ENCODE measurements at places on chromosomes 16 and 17.
A peak's percentile ranks its signal among the peaks of the same experiment; 100 is the strongest.

DNA sequence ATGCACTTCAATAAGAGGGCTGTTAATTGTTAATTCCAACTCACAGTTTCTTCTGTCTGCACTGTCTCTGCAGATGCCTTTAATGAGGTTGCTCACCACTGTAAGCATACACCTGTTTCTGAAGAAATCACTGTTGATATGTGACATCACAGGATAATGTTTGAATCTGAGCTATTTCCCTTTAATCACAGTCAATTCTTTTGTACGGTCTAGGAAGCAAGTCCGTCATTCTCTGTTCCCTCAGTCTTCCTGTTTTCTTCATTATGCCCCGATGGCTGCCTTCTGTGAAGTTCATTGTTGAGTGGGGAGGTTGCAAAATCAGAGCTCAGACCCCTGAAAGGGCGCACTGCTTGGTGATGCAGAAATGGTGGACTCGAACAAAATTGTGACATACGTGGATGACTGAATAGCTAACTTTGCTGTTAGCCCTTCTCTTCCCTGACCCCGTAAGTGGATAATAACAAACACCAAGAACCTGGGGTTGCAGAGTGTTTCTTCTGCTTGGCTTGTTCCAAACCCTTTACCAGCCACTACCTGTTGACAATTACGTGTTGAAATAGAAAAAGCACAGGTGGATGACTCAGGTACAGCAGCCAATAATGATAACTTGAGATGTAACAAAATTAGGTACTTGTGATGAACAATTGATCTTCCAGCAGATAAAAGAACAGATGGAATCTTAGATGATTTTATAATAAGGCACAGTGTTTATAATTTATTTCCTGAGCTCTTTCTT lies 71.9 kb upstream of the AXIN2 start:
- DNase-seq: no peak

DNA sequence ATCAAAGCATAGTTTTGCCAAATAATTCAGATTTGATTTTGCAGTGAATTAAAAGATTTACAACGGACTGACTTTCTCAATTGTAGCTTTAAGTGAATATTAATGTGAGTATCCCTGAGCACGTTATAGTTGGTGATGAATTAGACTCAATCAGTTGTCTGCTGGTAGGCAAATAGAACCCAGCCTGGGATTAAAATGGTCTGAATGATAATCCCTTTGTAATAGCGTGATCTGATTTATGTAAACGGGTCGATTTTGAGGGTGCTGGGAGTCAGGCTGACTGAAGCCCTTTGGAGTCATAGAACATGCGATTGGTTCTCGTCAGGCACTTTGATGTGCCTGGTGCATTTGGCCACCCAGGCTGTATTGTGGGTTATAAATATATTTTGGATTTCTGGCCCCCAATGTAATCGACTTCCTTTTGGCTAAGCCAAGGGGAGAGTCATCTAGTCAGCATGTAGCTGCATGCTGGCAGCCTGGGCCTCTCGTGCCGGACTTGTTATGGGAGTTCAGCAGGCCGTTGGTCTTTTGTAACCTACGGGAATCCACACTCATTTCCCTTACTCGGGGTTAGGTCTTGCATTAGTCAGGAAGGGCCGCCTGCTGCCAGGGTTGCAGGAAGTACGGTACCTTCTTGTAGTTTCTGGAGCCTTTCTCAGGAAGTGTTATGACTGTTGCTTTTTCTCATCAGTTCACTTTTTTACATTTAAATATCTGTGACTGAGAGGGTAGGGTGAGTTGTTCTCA lies 5.4 kb downstream of the PGS1 start:
- peak; percentile 96 for DNase-seq

GRCh38 chr17:43554857-43555256 lies 8.7 kb upstream of the ETV4 start:
- DNase-seq: no peak

- DNase-seq: no peak
These were observed 504 bp downstream of the MAZ start for GRCh38 chr16:29806641-29807425.

GRCh38 chr16:31452631-31453106 lies 6.6 kb upstream of the ARMC5 start:
- no peak for DNase-seq

DNA sequence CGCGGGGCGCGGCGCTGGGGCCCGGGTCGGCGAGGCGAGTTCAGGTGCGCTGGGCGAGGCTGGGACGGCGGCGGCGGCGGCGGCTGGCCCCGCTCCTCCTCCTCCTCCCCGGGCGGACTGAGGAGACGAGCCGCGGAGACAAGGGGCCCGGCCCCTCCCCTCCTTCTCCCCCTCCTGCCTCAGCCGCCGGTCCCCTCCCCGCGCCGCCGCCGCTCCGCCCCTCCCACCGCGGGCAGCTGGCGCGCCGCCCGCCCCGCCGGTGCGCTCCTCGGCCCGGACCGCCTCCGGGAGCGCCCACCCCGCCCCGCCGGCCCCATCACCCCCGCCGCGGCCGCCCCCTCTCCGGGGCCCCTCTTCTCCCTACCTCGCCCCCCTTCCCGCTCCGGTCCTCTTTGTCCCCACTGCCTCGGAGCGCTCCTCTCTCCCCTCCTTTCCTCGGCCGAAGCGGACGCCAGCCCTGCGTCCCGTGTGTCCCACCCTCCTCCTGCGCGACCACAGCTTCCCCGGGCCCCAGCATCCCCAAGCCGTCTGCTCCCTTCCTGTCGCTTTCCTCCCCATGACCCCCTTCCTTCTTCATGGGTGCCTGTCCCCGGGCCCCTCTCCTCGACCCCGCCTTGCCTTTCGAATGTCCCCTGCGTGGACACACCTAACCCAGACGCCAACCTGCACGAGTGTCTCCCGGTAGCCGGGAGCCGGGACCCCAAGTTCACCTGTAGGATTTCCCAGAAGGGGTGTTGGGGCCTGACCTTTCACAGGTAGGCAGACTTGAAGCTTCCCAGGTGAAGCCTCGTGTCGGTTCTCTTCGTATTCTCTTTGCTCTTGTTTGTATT lies at the start of gene TOX3:
Gene TOX3, minus strand, starts transcription at position 140 of the 830 bp plus-strand sequence. CDS start 420 bp downstream, outside the sequence.
- DNase-seq: no peak

GRCh38 chr16:87707097-87707496 lies 58.7 kb downstream of the KLHDC4 start:
- no peak for DNase-seq

GRCh38 chr16:30543067-30543466 lies 8.4 kb upstream of the ZNF747 start:
- no peak for DNase-seq

DNA sequence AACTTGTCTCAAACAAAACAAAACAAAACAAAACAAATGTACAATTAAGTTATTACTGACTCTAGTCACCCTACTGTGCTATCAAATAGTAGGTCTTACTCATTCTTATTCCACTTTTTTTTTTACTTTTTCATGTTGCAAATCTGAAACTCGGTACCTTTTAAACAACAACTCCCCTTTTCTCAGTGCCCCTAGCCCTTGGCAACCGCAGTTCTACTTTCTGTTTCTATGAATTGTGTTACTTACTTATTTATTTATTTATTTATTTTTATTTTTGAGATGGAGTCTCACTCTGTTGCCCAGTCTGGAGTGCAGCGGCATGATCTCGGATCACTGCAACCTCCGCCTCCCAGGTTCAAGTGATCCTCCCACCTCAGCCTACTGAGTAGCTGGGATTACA lies 104.0 kb downstream of the SLC39A11 start:
- DNase-seq: no peak

DNA sequence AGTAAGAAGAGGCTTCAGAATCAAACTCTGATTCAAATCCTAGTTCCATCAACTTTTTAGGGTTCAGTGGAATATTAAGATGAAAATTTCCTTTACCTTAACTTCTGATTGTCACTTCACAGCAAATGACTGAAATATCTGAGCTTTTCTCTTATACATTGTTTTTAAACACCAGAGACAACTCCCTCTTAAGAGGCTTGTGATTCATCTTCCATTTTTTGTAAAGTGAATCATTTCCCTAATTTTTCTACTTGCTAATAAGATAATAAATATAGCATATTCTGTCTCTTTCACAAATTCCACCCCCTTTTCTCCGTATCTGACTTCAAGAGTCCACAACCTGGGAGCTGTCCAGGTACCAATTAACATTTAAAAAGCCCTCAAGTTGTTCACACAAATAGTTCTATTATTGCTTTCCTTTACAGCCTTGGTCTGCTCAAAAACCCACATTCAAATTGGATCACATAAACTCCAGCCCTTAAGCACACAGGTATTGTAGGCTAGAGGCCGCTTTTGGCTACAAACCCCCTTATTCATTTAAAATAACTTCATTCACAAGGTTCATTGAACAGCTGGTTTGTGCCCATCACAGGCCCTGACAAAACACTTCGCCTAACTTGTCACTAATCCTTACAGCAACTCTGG lies 14.1 kb upstream of the UTP6 start:
- DNase-seq: no peak

GRCh38 chr17:70172923-70173322 lies 3.6 kb downstream of the KCNJ2 start:
- DNase-seq: no peak

DNA sequence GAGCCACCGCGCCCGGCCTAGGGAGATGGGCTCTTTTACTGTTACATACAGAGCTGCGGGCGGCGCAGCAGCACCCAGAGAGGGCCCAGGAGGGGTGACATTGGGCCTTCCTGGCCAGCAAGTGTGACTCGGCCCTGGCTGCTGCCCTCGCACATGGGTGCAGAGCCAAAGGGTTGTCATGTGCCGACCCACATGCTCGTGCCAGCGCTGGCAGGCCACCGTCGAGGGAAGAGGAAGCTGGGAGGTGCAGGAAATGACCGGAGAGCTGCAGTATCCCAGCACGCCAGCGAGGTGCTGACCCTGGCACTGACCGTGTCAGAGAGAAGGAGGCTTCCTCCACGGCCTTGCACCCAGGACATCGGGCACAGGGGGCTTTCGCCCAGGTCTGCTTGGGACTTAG lies 8.0 kb downstream of the ENDOV start:
- no peak for DNase-seq

DNA sequence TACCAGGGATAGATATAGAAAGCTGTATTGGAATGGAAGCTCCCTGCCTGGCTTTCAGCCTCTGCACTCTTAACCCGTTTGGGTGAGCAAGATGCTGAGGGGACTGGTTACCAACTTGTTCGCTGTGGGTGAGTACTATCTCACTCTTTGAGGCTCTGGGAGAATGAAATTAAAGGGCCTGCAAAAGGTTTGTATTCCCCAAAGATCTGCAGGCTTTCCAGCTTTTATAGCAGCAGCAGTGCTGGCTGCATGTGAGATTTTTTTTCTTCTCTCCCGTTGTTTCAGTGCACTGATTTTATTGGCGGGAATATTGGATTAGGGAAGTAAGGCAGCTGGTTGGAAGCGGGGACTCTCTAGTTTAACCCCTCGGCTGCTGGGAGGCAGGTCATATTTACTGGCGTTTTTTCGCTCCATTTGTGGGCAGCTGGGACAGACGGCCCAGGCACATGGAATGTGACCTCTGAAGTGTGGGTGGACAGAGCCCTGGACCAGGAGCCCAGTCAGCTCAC lies 30.9 kb downstream of the C17orf75 start:
- no peak for DNase-seq

DNA sequence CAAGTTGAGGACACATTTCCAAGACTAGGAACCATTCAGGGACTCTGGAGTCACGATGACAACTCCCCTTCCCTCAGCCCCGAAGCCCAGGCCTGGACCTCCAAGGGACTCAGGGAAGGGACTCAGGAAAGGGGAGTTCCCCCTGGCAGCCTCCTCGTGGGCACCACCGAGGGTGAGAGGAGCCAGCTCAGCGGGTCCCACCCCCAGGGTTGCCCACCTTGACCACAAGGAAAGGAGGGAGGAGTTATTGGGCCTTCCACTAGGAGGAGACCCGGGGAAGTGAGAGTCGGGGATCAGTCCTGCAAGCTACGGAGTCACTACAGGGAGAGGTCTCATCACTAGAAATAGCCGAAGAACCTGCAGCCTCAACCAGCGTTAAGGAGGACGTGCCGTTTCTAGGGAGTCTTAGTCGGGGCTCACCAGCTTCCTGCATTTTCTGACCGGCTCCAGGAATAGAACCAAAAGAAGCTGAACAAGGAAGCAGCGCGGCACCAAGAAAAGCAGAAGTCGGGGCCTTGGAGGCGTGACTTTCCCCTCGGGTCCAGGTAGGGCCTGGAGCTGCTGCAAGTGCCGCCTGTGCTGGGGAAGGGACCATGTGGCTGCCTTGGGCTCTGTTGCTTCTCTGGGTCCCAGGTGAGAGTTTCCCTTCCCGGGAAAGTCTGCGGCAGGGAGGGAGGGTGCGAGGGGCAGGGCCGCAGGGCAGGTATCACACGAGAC lies at the start of gene CD300A:
Gene CD300A, plus strand, starts transcription at position 524 of the 717 bp plus-strand sequence. Its CDS starts 70 bp downstream, at position 594.
- no peak for DNase-seq

DNA sequence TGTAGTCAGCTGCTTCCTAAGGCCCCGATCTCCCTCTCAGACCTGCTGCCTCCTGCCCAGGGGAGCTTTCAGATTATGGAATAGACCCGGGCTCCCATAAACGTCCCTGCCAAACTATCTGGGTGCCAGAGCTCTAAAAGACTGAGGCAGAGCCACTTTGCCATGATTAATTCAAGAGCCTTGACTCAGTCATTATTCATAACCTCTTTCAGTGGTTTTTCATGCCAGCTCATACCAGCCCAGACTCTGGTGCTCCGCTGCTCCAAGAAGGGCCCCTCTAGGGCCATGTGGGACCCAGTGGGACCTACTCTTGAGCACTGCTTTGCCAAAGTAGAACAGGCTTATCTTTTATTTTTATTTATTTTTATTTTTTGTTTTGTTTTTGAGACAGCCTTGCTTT lies 23.9 kb downstream of the DNAI2 start:
- DNase-seq: no peak

GRCh38 chr17:48791128-48792032 lies 25.6 kb downstream of the TTLL6 start:
- no peak for DNase-seq

- no peak for DNase-seq
These were observed 32.1 kb downstream of the DNAH17 start for GRCh38 chr17:78544881-78545755.

GRCh38 chr17:75411328-75412067 lies 6.0 kb upstream of the GRB2 start:
- DNase-seq: no peak

- DNase-seq: no peak
These were observed 85.4 kb downstream of the ITFG1 start for GRCh38 chr16:47375423-47375822.

GRCh38 chr16:5642436-5642835 lies 544.8 kb upstream of the EEF2KMT start:
- DNase-seq: no peak

GRCh38 chr16:11084484-11084875 lies 140.1 kb downstream of the CLEC16A start:
- DNase-seq: no peak

DNA sequence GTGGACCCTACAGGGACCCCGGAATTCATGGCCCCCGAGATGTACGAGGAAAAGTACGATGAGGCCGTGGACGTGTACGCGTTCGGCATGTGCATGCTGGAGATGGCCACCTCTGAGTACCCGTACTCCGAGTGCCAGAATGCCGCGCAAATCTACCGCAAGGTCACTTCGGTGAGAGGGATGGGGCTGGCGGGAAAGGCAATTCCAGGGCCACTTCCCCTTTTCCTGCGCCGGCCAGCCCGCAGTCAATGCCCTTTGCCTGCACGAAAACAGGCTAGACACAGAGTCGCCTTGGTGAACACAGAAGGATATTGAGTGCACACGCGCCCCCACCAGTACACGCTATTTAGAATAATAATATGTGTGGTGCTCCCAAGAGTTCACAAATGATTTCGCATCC lies 4.0 kb downstream of the WNK4 start:
- no peak for DNase-seq

All from vagina (tissue), 2 donors.